Right ventricle myocardium inferior (tissue), 1 donor: ENCODE measurements at places on chromosomes 3 and 15. TPM values are rescaled to one million over a fixed set of nuclear protein-coding genes. Genes with fewer than 3 reads are reported as not detected.

The TMEM40 gene
- total RNA-seq: 4.2 TPM

The CD86 gene
- total RNA-seq: 4.2 TPM

The LCTL gene
- not detected for total RNA-seq

The LMCD1 gene
- 48.1 TPM for total RNA-seq

The SEMA6D gene
- total RNA-seq: 17.7 TPM

The PAQR5 gene
- 1.1 TPM for total RNA-seq
